ENCODE measurements at places on chromosomes 3 and 15. TPM values are rescaled to one million over a fixed set of nuclear protein-coding genes. Genes with fewer than 3 reads are reported as not detected.

Gene NCK1
- total RNA-seq = 34.8 TPM

Gene SLC38A3
- total RNA-seq = 8.1 TPM

Gene NEIL1
- 101 TPM for total RNA-seq

Gene CGNL1
- 36.7 TPM for total RNA-seq

Gene SNURF
- total RNA-seq = 8.1 TPM

Gene MCTP2
- total RNA-seq = 16.1 TPM

Gene MOBP
- total RNA-seq = 0.87 TPM

DNA sequence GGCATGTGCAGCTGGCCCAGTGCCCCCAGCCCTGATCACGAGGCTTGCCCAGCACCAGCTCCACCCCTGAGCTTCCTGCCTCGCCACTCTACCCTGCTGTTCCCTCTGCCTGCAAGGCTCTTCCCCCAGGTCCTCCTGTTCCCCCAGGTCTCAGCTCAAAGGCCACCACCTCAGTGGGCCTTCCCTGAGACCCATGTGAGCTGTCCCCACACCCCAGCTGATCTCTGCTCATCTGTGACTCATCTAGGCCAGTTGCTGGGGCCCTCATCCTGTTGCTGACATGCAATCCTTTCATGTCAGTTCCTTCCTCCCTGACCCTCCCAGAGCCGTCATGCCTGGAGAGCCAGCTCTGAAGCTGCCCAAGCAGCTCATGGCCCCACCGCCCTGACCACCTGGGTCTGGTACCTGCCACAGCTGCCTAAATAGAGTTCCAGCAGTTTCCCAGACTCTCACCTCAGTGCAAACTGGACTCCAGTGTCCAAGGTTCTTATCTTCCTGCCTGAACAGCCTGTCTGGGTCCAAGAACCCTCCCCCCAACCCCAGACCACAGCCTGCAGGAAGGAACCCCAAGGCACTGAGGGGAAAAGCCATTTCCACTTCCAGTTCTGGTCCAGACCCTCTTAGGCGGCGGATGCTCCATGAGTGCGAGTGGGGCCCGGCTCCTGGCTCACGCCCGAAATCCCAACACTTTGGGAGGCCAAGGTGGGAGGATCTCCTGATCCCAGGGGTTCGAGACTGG is 116.6 kb upstream of the IQSEC1 start:
- no peak overlapping the region for H3K4me3 ChIP-seq
- DNase-seq = no peak
- no peaks in the 10 kb centered on the region for H3K4me1 ChIP-seq
- H3K27ac ChIP-seq = no peak overlapping the region
- H3K27me3 ChIP-seq = no peaks in the 10 kb centered on the region

- H3K27me3 ChIP-seq = no peaks in the 10 kb centered on the region
- H3K27ac ChIP-seq = no peak overlapping the region
- no peak overlapping the region for H3K4me3 ChIP-seq
Measured at GRCh38 chr15:88615303-88616107, 5.6 kb upstream of the AEN start.

DNA sequence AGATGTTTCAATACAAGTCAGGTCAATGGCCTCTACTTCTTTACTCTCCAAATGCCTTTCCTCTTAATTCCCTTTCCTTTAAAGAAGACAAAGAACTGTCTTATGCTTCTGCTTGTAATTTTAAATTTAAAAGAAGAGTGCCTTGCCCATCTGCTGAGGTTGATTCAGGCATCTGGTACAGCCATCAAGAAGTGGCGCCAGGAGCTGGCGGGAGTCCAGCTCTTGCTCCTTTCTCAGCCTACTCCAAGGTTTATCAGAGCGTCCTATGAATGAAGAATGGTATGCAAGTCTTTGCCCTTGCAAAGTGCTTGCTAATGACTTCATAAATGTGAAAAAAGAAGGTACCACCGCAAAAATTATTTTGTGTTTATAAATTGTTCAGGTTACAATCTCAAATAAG is 294.6 kb upstream of the TGFBR2 start:
- no peaks in the 10 kb centered on the region for H3K27me3 ChIP-seq
- H3K27ac ChIP-seq = no peak overlapping the region
- no peaks in the 10 kb centered on the region for H3K36me3 ChIP-seq
- no peak overlapping the region for H3K4me3 ChIP-seq
- H3K4me1 ChIP-seq = peaks cover 35% of the 10 kb centered on the region

DNA sequence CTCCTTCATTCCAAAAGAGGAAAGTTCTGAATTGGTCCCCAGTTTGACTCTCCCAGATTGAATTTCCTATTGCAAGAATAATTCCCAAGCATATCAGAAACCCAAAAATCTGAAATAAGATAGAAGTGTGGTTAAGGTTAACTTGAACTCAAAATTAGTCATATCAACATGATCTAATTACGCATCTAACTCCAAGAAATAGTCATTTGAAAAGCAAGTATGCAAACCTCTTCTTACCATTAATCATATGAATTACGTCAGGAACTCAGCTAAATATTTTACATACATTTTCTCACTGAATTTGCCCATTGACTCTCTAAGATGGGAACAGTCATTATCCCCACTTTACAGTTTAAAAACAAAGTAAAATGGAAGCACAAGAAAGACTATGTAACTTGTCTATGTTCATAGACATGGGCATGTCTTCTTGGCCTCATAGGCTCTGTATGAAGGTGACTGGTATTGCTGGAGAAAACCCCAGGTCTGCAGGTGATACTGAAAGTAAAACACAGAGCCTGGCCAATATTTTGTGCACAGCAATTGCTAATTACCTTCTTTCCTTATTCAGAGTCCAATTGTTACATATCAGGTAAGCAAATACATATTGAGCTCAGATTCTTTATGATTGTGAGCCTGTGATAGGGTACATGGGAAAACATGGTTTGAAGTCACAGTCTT is 139.2 kb downstream of the ATP8B4 start:
- no peaks in the 10 kb centered on the region for H3K36me3 ChIP-seq
- no peak overlapping the region for H3K27ac ChIP-seq
- H3K4me1 ChIP-seq = no peaks in the 10 kb centered on the region
- no peak overlapping the region for H3K4me3 ChIP-seq
- no peaks in the 10 kb centered on the region for H3K27me3 ChIP-seq

GRCh38 chr15:44641651-44642050 is 21.8 kb downstream of the SPG11 start:
- no peak for DNase-seq
- H3K27ac ChIP-seq = no peak overlapping the region
- no peaks in the 10 kb centered on the region for H3K4me1 ChIP-seq
- H3K4me3 ChIP-seq = no peak overlapping the region

DNA sequence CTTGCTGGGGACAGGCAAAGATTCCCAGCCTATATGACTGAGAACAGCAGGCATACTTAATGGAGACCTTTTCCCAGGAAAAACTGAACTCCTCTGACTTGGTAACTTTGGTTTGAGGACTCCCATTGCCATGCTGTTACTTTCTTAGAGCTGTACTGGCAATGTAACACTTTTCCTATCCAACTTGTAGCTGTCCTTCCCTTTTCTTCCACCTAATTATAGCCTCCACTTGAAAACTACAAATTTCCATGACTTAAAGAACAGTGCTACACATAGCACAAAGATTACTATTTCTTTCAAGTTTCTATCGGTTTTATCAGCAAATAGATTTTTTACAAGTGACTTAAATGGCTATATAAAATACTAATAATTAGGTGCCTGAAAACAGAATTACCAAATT is 116.9 kb downstream of the GSK3B start:
- DNase-seq = no peak
- no peak overlapping the region for H3K27ac ChIP-seq
- no peaks in the 10 kb centered on the region for H3K27me3 ChIP-seq
- H3K4me3 ChIP-seq = no peak overlapping the region
- H3K4me1 ChIP-seq = no peaks in the 10 kb centered on the region
- H3K36me3 ChIP-seq = peaks cover 10% of the 10 kb centered on the region

DNA sequence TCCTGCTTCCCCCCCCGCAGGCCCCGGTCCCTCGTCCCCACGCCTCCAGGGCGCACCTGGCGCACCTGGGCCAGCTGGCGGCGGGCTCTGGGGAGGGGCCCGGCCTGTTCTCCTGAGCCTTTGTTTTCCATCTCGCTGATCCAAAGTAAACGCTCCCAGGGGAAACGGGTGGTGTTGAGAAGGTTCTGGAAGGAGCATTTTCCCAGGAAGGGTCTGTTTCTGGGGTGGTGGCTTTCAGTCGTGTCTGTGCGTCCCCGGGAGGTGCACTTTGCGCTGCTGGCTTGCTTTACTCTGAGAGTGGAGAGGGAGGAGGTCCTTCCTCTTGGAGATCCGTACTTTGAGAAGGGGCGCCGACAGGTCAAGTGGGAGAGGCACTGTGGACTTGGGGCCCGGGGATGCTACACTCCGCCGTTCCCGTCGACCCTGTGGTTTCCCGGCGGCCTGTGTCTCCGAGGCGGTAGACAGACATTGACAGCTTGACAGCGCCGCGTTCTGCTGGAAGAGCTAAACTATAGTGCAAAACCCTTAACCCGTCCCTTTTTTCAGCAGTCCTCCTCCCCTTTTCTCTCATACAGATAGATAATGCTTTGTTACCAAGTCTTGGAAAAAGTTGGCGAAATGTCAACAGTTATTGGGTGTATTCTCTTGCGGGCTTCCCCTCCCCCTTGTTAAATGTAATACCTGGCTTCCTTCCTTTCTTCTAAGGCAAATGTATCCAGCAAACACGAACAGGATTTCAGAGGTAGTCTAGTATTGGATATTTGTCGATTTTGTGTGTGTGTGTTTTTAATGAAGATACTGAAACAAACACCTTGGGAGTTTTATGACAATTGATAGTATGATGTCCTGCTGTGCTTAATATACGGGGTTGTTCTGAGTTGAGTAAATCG is 6.5 kb downstream of the TPM1 start:
- peak overlapping the region; percentile 90 for H3K4me3 ChIP-seq
- no peak for DNase-seq
- H3K36me3 ChIP-seq = no peaks in the 10 kb centered on the region
- peaks cover 17% of the 10 kb centered on the region for H3K27me3 ChIP-seq
